ENCODE measurements at places on chromosomes 7 and 10.

GRCh38 chr10:97203220-97203619, 17.5 kb upstream of the SLIT1 start:
- no peak for DNase-seq

DNA sequence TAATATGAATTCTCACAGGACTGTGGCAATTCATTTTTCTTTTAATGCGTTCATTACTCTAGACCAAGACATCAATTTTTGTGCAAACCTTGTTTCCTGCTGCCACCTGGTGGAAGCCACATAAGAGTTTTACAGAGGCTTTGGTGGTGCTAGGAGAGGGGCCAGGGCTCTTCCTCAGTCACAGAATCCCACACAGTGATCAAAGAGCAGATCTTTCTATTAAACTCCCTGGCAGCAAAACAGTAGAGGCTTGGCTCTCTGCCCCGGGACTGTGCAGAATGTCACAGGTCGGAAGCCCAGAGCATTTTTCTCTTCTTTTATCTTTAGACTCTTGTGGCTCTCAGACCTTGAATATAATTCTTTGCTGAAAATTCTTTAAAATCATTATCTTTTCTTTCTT, 506.4 kb upstream of the C7orf33 start:
- peak; percentile 76 for DNase-seq

GRCh38 chr7:79320741-79321473, 132.6 kb downstream of the MAGI2 start:
- DNase-seq, result no peak

DNA sequence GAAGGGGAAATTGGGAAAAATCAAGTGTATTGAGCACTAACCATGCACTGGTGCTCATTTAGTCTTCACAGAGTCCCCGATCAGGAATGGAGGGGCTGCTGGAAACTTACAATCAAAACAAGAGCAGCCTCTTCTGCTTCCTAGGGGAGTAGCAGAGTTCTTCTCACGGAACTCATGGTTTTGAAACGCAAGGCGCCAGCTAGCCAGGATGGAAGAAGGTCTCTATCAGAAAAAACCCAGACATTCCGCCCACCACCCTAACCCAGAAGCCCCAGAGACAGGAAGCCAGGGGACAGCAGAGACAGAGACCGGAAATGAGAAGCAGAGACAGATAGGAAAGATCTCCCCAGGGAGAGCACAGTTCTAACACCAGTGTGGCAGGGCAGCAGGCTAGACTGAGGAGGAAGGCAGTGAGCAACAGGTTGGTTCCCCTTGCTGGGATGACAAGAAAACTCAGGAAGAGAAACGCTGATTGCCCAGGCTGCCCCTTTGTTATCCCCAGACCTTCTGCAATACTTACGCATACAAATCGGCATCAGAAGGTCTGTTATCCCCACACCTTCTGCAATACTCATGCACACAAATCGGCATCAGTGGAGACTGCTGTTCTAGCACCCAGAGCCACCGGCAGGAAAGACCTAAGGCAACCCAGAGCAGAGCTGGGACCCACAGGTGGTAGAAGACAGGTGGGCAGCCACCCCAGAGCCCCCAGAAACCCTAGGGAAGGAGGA, 99.2 kb downstream of the CPXM2 start:
- DNase-seq, result no peak

GRCh38 chr10:17076626-17077345, 52.8 kb downstream of the CUBN start:
- no peak for DNase-seq

- no peak for DNase-seq
Measured at GRCh38 chr10:71159892-71160291, 52.5 kb upstream of the UNC5B start.

DNA sequence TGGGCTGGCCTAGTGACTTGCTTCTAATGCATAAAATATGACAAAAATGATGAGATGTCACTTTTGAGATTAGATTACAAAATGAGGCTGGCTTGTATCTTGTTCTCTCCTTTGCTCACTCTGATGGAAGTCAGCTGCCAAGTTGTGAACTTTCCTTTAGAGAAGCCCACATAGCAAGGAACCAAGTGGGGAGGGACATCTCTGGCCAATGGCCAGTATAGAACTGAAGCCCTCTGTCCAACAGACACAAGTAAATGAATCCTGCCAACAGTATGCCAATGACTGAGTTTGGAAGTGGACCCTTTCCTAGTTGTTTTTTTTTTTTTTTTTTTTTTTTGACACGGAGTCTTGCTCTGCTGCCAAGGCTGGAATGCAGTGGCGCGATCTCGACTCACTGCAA, 3.3 kb downstream of the ZC3HC1 start:
- no peak for DNase-seq

GRCh38 chr7:152419473-152420429, 16.1 kb downstream of the KMT2C start:
- no peak for DNase-seq

DNA sequence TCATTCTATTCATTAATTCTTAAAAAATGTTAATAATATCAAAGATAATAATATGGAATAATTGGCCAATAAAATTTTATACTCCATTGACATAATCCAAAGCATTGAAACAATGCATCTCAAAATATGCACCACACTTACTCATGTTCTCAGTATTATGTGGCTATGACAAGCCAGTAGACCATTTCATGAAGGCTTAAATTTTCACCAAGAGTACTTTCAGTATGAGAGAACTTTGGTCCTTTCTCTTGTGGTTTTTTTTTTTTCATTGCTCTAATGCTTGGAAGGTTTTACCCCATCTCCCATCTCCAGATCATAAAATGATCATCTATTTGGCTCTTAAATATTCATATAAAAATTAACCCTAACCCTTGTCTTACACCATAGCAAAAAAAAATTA, 45.5 kb upstream of the TMEM140 start:
- no peak for DNase-seq

DNA sequence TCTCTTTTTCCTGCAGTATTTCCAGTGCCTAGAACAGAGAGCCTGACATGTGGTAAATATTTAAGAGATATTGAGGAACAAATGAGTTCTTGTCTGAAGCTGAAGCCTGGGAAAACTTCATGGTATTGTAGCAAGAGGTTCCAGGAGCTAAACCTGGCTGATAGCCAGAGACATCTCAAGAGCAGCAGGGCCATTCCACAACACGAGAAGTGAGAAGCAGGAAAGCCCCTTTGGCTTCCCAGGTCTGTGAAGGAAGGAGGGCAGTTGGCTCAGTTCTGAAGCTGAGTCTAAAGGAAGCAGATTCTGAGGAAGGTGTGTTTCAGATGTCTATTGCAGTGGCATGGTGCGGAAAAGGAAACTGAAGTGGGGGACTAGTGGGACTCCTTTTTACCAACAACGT, 63.8 kb upstream of the FAM204A start:
- DNase-seq, result no peak

DNA sequence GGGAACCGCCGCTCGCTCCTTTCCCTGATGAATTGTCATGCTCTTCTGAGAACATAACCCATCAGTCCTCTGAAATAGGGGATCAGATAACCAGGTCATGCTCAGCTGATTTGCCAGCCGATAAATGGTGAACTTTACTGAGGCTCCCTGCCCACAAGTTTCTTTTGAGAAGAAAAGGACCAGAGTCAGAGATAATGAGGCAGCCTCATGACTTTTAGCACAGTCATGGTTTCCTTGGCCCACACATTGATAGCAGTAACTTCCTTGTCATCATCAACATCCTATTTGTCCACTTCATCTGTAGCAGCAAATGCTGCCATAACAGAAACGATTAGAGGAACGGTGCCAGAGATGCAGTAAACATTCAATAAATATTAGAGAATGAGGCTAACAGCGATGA, 509.0 kb downstream of the GATA3 start:
- DNase-seq, result no peak

- DNase-seq, result no peak
Measured at GRCh38 chr7:24851786-24852185, 94.5 kb upstream of the GSDME start.

DNA sequence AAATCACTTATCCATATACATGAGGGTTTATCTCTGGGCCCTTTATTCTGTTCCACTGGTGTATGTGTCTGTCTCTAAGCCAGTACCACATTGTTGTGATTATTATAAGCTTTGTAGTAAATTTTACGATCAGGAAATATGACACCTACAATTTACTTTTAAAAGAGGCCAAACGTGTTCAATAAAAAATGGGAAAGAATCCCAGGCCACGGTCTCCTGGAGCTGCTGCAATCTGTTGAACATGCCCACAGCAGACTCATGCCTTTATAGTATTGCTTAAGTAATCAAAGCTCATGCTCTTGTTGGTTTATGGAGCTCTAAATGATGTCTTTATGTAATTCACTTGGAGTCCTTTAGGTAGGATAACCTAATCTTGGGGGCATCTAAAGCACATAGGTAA, 273.0 kb downstream of the ZMYND11 start:
- DNase-seq, result no peak

All from right forelimb (tissue), 1 donor.